Thymus (tissue), 14 donors: ENCODE measurements at places on chromosomes 5 and 9. TPM values are rescaled to one million over a fixed set of nuclear protein-coding genes. Genes with fewer than 3 reads are reported as not detected.

CKMT2 gene
- total RNA-seq, result 0.33 TPM

PCDHGB3 gene
- total RNA-seq, result 0.33 TPM

GRCh38 chr5:173549644-173550043 lies 66.8 kb downstream of the BOD1 start:
- no peak for DNase-seq

- DNase-seq, result no peak
Observed at GRCh38 chr5:170496662-170497028, 7.2 kb upstream of the KCNIP1 start.

DNA sequence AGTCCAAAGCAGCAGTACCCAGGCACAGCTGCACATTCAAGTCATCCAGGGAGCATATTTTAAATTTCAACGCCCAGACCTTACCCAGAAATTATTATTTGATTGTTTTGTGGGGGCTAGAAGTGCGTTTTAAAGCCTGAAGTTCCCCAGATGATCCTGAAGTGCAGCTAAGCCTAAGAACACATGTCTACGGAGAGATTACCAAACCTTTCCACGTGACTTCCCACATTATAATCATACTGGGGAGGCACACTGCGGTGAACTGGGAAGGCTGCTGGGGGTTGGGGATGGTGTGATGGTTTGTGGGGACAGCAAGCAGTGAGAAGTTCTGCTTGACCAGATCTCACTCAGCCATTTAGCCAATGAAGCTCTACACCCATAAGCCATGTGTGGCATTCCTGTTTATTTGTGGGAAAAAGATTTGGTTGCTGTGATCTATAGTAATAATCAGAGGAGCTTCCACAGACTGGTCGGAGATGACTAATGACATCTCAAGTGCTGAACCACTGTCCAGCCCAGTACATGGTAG lies 93.4 kb upstream of the CDH6 start:
- DNase-seq, result no peak
